ENCODE measurements at places on chromosomes 3 and 15. TPM values are rescaled to one million over a fixed set of nuclear protein-coding genes. Genes with fewer than 3 reads are reported as not detected.
A peak's percentile ranks its signal among the peaks of the same experiment; 100 is the strongest.

Gene GOLGA8R
- not detected for total RNA-seq

Gene TMPRSS7
- total RNA-seq, result not detected

Gene ZBBX
- 1.4 TPM for total RNA-seq

Gene PPP1R14D
- total RNA-seq, result not detected

Gene CHRM5
- total RNA-seq, result not detected

Gene UBA3
- 68.6 TPM for total RNA-seq

DNA sequence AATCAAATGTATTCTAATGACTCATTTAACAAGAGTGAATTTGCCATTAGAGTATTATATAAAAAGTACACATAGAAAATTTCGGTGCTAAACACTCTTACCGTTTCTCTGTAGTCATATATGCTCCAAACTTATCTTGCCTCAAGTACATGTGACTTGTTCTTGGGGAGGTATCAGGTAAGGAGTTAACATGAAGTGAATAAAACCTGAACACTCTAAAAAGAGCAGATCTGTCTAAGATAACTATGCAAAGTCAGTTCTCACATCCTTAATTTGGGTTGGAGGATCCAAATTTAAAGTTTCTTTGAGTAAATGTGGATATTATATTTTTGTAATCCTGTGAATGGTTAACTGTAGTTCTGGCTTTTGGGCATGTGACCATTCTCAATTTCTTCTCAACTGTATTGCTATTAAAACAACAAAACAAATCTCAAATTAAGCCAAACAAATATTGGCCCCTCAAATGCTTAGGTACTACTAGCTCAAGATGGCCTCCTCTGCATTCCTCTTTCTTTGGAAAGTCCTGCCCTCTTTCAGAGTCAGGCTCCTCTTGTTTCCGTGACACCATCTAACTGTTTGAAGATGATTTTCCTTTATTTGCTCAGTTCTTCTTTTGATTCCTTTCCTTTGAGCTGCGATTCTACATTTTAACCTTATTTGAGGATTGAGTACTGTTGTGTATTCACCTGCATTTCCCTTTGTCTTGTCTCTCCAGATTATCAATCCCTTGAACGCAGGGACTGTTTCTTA is 4.2 kb downstream of the EDEM1 start:
- H3K27ac ChIP-seq, result peak overlapping the region; percentile 15
- H3K4me1 ChIP-seq, result peaks cover 4% of the 10 kb centered on the region
- no peaks in the 10 kb centered on the region for H3K36me3 ChIP-seq
- no peak overlapping the region for H3K4me3 ChIP-seq
- peaks cover 4% of the 10 kb centered on the region for H3K27me3 ChIP-seq

DNA sequence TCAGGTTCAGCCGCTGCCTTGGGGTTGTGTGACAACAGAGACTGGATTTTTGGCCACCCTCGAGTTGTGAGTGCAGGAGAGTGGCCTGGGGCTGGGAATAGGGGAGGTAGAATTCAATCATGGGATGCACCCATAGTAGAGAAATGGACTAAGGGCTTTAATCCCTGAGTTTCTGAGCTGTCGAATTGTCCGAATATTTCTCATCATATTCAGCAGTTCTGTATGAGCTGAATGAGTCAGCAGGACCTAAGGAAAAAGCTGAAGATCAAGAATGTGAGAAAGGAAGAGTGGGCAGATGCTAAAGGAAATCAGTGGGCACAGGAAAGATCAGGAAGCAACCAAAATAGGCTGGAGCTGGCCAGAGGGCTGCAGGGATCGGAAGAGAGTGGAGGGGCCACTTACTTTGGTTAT is 44.4 kb upstream of the SACM1L start:
- H3K4me1 ChIP-seq, result peaks cover 3% of the 10 kb centered on the region
- no peak overlapping the region for H3K27ac ChIP-seq
- no peaks in the 10 kb centered on the region for H3K27me3 ChIP-seq
- no peak for DNase-seq

GRCh38 chr3:24907106-24907505 is 412.5 kb upstream of the THRB start:
- H3K36me3 ChIP-seq, result no peaks in the 10 kb centered on the region
- H3K4me1 ChIP-seq, result no peaks in the 10 kb centered on the region
- no peak overlapping the region for H3K27ac ChIP-seq
- H3K27me3 ChIP-seq, result no peaks in the 10 kb centered on the region
- no peak overlapping the region for H3K4me3 ChIP-seq

GRCh38 chr3:62027796-62028195 is 345.6 kb downstream of the FEZF2 start:
- no peaks in the 10 kb centered on the region for H3K27me3 ChIP-seq
- H3K27ac ChIP-seq, result no peak overlapping the region
- H3K4me1 ChIP-seq, result peaks cover 4% of the 10 kb centered on the region

DNA sequence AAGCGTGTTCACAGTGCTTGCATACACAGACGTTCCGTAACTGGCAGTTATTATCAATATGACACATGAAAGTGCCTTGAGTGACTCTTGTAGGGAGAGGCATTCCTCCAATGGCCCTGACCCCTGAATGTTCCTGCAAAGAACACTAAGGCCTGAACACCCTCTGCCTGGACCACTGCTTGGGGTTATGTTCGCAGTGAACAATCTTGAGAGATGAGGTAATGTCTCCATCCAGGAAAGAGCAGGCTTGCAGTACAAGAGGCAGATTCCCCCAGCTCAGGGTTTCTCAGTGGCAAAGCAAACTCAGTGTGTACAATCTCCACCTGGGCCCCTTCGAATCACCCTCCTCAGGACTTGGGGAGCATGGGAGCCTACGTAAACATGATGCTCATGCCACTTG is 324.6 kb downstream of the MAGI1 start:
- DNase-seq, result no peak
- H3K4me3 ChIP-seq, result no peak overlapping the region
- no peaks in the 10 kb centered on the region for H3K36me3 ChIP-seq

DNA sequence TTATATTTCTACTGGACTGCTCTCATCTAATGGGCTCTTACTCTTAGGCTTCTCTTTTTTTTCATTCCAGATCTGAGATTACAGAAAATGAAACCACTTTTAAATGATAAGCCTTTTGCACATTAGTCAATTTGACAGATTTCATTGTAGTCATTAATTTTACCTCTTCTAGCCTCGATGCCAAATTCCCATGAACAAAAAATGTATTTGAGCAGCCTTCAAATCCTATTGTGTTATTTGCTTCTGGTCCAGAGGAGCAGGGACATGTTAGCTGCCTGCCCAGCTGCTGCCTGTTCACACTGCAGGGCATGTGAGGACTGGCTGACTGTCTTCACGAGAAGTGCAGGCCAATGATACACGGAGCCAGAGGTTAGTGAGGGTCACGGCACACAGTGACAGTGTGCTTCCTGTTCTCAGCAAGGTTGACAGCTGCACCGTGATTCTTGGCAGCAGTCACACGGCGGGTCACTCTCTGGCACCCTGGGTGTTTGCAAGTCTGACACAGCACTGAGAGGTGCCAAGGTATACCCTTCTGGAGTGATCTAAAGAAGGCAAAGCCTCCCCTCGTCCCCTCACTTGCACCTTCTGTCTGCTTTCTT is 40.8 kb downstream of the KAT2B start:
- H3K27ac ChIP-seq, result no peak overlapping the region
- DNase-seq, result peak; percentile 15
- no peaks in the 10 kb centered on the region for H3K36me3 ChIP-seq
- no peaks in the 10 kb centered on the region for H3K4me1 ChIP-seq
- no peak overlapping the region for H3K4me3 ChIP-seq
- no peaks in the 10 kb centered on the region for H3K27me3 ChIP-seq

- DNase-seq, result no peak
- H3K4me3 ChIP-seq, result no peak overlapping the region
- H3K27me3 ChIP-seq, result no peaks in the 10 kb centered on the region
- no peak overlapping the region for H3K27ac ChIP-seq
Measured at GRCh38 chr15:85112997-85113396, 131.3 kb downstream of the PDE8A start.

- peak overlapping the region; percentile 39 for H3K4me3 ChIP-seq
- DNase-seq, result no peak
- peaks cover 5% of the 10 kb centered on the region for H3K36me3 ChIP-seq
- peaks cover 22% of the 10 kb centered on the region for H3K4me1 ChIP-seq
- H3K27ac ChIP-seq, result peak overlapping the region; percentile 14
Measured at GRCh38 chr3:97949110-97949485, 23.1 kb downstream of the RIOX2 start.

DNA sequence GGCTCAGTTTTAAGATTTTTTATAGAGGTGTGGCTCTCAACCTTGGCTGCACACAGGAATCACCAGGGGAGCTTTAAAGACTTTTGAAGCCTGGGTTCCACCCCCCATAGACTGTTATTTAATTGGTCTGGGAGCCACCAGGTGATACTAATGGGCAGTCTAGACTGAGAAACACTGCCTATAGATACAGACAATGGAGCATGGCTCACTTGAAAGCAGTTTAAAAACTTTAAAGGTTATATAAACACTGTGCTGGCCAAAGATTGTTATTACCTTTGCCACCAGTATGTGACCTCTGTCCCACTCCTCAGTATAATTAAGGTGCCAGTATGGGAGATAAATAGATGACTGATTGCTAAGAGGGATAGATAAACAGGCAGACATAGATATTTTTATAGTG is 3.8 kb downstream of the GOLIM4 start:
- no peak overlapping the region for H3K27ac ChIP-seq
- H3K27me3 ChIP-seq, result peaks cover 6% of the 10 kb centered on the region
- peak overlapping the region; percentile 96 for H3K4me3 ChIP-seq
- DNase-seq, result no peak

- peaks cover 17% of the 10 kb centered on the region for H3K27me3 ChIP-seq
- H3K36me3 ChIP-seq, result no peaks in the 10 kb centered on the region
- H3K4me1 ChIP-seq, result no peaks in the 10 kb centered on the region
- no peak for DNase-seq
Measured at GRCh38 chr3:47852604-47853602, 50.0 kb downstream of the DHX30 start.

- no peaks in the 10 kb centered on the region for H3K36me3 ChIP-seq
- peaks cover 47% of the 10 kb centered on the region for H3K4me1 ChIP-seq
- DNase-seq, result no peak
- H3K27me3 ChIP-seq, result peaks cover 14% of the 10 kb centered on the region
Measured at GRCh38 chr15:47400603-47401002, 316.7 kb upstream of the SEMA6D start.

- no peak overlapping the region for H3K27ac ChIP-seq
- no peak for DNase-seq
- no peak overlapping the region for H3K4me3 ChIP-seq
- peaks cover 2% of the 10 kb centered on the region for H3K4me1 ChIP-seq
- no peaks in the 10 kb centered on the region for H3K36me3 ChIP-seq
- H3K27me3 ChIP-seq, result peaks cover 2% of the 10 kb centered on the region
Measured at GRCh38 chr3:194121891-194122631, 13.9 kb upstream of the HES1 start.

DNA sequence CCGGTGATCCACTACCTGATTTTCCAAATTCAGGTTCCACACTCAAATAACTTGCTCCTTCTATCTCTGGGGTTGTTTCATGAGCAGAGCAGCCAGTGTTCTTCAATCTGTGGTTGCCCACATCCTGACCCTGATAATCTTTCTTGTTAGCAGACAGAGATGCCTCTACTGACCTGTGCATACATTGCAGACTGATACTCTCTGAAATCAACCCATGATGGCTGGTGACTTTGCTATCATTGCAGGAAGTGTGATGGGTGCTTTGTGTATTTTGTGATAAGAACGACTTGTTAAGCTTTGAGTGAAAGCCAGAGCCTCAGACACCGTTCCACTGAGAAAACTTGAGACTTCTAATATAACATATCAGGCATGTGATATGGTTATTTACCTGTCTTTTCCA is 39.9 kb downstream of the GATM start:
- H3K36me3 ChIP-seq, result no peaks in the 10 kb centered on the region
- H3K4me1 ChIP-seq, result no peaks in the 10 kb centered on the region
- no peak for DNase-seq
- no peak overlapping the region for H3K27ac ChIP-seq
- H3K27me3 ChIP-seq, result no peaks in the 10 kb centered on the region

GRCh38 chr15:70474471-70475406 is 288.6 kb downstream of the UACA start:
- peaks cover 6% of the 10 kb centered on the region for H3K27me3 ChIP-seq
- H3K27ac ChIP-seq, result no peak overlapping the region
- no peak overlapping the region for H3K4me3 ChIP-seq
- no peak for DNase-seq

DNA sequence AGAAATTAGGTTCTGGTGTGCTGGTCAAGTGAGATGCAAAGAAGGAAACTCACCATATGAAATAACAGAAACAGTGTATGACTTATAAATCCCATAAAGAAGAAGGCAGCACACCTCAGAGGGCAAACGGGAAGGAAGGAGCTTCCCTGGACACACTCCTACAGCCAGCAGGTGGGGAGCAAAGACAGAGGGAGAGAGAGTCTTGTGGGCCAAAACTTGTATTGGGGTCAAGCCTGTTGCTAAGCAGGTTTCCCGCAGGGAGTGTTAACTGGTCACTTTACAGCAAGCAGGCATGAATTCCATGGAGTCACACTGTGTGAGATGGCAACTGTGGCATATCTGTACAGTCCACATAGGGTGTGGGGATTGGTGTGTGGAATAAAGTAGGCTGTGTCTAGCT is 222.9 kb upstream of the NDN start:
- peaks cover 4% of the 10 kb centered on the region for H3K27me3 ChIP-seq
- H3K4me3 ChIP-seq, result no peak overlapping the region

DNA sequence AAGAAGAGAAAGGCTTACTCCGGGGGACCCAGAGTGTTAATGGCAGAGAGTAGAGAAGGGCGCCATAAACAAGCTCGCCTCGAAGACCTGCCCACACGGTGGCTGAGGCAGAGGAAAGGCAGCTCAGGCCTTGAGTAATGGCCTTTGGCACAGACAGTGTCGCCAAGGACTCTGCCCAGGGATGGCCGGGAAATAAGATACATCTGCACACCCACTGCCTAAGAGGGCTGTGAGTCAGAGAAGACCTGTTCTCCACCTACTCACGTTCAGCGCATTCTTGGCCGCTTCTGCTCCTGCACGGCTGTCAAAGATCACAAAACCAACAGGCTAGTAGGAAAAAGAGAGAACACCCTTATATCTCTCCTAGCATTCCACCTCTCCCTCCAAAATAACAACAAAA is 26.2 kb downstream of the RBPMS2 start:
- H3K36me3 ChIP-seq, result no peaks in the 10 kb centered on the region
- no peak for DNase-seq
- no peak overlapping the region for H3K4me3 ChIP-seq
- peaks cover 2% of the 10 kb centered on the region for H3K27me3 ChIP-seq

- DNase-seq, result no peak
- peaks cover 3% of the 10 kb centered on the region for H3K36me3 ChIP-seq
- H3K27ac ChIP-seq, result peak overlapping the region; percentile 26
- peaks cover 36% of the 10 kb centered on the region for H3K4me1 ChIP-seq
- peaks cover 12% of the 10 kb centered on the region for H3K27me3 ChIP-seq
Measured at GRCh38 chr15:65050270-65050669, 5.1 kb downstream of the SLC51B start.

- no peak overlapping the region for H3K4me3 ChIP-seq
- peak overlapping the region; percentile 8 for H3K27ac ChIP-seq
- H3K36me3 ChIP-seq, result no peaks in the 10 kb centered on the region
- peaks cover 2% of the 10 kb centered on the region for H3K4me1 ChIP-seq
- no peak for DNase-seq
Measured at GRCh38 chr15:92968926-92969651, 69.0 kb downstream of the CHD2 start.

DNA sequence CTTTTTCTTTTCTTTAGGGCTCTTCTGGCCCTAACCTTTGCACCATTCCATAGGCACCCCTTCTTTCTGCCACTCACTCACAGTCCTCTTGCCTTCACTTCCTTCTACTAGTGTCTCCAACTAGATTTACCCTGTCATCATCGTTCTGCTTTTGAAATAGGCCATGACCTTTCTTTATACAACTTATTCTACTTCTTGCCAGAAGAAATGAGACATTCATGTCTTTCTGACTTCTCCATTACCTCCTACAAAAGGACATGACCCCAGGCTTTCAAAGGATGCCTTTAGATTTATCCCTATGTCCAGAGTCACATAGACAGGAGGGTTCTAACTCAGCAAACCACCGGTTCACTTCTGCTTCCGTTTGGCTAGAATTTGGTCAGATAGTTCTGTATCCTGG is 336.4 kb upstream of the LRRFIP2 start:
- no peak for DNase-seq
- no peak overlapping the region for H3K27ac ChIP-seq
- H3K27me3 ChIP-seq, result no peaks in the 10 kb centered on the region
- no peak overlapping the region for H3K4me3 ChIP-seq
- no peaks in the 10 kb centered on the region for H3K36me3 ChIP-seq
